ENCODE measurements at places on chromosomes 3 and 15.

GRCh38 chr15:73886717-73887345 is 13.5 kb downstream of the TBC1D21 start:
- no peak for DNase-seq

GRCh38 chr15:67146234-67146633 is 80.8 kb downstream of the SMAD3 start:
- no peak for DNase-seq

GRCh38 chr15:101056366-101057334 is 137.5 kb downstream of the LRRK1 start:
- no peak for DNase-seq

DNA sequence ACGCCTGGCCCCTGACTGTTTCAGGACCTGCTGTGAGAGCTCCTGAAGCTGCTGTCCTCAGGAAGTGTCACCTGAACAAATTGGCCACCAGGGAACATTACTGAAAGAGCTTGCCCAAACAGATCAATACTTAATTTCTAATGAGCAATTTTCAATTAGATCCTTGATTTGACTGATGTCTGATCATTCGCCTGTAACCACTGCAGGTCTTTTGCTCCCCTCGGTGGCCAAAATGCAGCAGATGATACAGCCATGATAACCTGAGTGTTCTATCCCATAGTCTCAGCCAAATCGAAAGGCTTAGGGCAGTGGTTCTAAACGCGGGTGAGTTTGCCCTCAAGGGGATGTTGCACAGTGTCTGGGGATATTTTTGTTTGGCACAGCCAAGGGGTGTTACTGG is 57.6 kb upstream of the MEX3B start:
- DNase-seq, result no peak

DNA sequence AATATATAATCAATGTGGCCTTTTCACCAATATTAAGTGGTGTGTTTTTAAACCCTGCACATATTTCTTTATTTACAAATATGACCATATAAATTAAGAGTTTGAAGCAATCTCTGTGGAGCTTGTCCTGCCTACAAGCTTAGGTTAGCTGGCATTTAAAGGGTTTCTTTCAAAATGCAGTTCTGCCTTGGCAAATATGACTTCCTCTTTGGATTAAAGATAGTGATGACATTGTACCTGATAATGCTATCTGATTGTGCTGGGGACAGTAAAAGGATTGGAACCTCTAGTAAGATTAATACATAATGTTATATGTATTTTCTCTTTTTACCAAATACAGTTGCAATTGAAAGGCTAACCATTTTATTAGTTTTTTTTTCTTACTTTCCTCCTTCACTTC is 249.1 kb downstream of the OTOL1 start:
- no peak for DNase-seq

DNA sequence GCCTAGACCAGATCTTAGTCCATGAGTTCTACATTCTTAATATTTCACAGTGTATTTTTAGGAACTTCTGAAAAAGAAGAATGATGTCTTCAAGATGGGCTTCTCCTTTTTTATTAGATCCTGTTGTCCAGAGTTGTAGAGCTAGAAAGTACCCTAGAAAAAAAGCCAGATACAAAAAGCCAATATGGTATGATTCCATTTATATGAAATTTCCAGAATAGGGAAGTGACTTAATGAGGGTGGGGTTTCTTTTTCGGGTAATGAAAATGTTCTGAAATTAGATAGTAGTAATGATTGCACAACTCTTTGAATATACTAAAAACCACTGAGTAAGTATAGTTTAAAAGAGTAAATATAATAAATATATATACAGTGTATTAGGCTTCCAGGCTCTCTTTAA is 116.9 kb downstream of the NFKBIZ start:
- DNase-seq, result no peak

- DNase-seq, result no peak
Observed at GRCh38 chr3:109187390-109187789, 50.9 kb downstream of the C3orf85 start.

- DNase-seq, result no peak
Observed at GRCh38 chr3:155946178-155946577, 75.7 kb downstream of the GMPS start.

DNA sequence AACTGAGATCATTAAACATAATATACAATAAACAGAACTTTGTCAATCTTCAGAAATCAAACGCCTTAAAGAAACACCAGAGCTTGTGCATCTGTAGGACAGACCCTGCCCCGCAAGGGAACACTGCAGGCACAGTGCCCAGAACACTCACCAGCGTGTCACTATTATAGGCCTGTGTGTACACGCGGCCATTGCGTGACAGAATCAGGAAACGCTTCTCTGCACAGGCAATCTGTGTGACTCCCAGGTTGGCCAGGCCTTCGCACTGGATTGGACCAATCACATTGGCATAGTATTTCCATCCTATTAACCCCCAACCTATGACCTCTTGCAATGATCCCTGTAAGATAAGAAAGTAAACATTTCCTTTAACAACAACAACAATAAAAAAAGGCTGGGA is 52.9 kb downstream of the HERC2 start:
- DNase-seq, result no peak

- DNase-seq, result no peak
Observed at GRCh38 chr3:32256206-32256605, 17.7 kb downstream of the CMTM8 start.

DNA sequence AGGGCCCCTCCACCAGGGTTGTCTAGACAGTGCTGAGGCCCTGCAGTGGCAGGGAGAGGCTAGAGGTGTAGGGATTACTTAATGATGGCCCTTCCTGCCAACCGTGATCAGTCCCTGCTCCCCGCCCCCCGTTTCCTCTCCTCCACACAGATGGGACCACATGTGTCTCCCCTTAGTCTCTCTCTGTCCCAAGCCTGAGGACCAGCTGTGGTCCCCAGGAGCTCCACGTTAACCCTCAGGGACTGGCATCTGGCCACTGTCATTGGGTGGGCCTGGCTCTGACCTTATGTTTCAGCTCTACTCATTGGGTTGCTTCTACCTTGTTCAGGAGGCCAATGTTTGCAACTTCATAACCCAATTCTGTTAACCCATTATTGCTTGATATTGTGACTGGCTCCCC is 6.0 kb upstream of the ALPK3 start:
- DNase-seq, result no peak

DNA sequence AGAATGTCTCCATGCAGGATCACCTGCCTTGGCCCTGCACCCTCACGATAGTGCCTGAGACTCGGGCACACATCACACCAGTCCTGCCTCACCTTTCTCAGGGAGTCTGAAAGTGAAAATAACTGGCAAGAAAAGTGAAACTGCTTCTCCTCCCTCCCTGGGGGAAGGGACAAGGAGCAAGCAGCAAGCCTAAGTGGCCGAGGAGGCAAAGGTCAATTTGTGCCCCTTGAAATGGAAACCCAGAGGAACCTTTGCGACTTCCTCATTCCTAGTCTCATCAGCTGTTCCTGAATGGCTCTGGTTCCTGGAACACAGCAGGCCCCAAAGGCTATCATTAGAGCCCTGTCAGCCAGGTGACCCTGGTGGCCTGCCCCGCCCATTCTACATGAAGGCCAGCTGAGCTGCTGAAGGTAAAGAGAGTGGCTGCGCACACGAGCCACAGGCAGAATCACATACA is 28.0 kb upstream of the SLCO2A1 start:
- DNase-seq, result no peak

- DNase-seq, result no peak
Observed at GRCh38 chr3:65827076-65827475, 211.6 kb downstream of the MAGI1 start.

DNA sequence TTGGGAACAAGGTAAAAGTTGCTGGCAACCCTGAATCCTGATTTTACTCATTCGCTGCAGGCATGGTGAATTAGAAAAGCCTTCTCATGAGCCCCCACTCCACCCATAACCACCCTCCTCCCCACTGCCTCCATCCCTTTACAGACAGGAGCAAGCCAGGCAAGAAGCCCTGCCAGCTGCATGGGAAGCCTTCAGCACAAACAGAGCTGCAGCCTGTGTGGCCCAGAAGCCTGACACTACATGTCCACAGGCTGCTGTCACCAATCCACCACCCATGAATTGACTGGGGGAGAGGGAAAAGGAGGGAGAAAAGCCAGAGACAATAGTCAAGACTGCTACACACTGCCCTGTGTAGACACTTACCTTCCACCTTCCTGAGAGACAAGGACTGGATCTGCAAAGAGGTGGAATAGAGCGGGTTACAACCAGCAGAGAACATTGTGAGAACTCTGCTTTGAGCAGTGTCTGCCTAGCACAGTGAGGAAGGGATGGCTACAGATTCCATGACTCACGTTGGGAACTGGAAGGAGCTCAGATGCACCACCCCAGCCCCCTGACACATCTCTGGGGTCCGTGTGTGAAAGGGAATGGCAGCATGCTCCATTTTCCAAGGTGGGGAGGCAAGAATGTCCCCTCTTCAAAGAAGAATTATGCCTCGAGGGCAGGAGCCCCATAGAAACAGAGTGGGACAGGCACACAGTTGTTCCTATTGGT is 33.9 kb downstream of the DZIP1L start:
- DNase-seq, result no peak

DNA sequence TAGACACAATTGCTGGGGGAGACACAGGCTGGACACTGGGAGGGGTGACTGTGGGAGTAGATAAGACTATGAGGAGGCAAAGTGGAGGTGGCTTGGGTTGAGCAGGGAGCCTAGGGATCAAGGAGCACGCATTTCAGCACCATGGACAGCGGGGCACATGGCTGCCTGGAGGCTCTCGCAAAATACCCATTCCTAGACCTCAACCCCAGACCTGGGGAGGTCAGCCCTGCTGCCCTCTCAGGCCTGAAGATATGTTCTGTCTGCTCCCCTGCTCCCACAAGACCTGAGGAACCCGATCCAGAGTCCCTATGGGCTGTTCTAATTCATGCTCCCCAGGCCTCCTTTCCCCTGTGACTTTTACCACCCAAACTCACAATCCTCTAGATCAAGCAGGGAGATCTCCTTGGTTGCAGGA is 16.0 kb upstream of the CPEB1 start:
- DNase-seq, result peak; percentile 43

- DNase-seq, result no peak
Observed at GRCh38 chr15:59290295-59291212, 82.1 kb downstream of the MYO1E start.

DNA sequence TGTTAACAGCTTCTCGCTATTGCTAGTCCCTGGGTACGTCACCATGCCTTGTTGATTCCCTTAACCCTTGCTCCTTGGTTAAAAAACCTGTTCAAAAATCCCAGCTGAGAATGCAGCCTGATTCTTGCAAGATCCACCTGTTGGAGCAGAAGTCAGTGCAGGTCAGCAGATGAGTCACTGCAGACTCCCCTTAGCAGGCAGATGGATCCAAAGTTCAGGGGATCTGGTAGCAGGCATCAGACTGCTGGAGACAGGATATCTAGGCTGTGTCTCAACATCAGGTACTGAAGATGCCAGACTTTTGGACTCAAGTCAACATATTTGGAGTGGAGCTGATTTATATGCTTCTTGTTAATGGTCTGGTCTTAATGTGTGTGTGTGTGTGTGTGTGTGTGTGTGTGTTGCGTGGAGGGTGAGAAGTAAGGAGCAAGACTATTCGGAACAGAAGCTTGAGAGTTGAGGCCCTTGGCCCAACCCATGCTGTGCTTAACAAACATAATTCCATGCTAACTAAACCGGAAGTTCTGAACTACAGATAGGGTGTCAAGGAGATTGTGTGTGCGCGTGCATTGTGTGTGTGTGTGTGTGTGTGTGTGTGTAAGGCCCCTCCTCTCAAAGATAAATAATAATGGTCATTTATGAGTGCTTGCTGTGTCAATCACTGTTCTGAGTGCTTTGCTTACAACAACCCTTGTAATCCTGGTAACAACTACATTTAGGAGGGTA is 1.0 kb upstream of the C3orf52 start:
- DNase-seq, result no peak

DNA sequence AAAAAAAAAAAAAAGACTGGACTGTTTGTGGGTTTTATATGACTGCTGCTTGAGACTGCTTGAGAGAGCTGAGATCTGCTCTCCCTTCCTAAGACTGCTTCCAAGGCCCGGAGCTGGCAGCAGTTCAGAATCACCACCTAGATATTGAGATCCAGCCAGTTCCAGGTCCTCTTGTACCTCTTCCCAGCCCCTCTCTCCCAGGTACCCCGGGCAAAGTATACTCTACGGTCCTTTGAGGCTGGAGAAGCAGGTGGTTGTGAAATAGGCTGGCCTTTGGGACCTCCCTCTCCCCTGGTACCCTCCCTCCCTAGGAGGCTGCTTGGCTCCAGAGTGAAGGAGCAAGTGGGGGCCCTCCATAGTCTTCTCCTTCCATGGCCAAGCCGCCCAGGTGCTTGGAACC is 12.6 kb upstream of the BAHD1 start:
- no peak for DNase-seq

DNA sequence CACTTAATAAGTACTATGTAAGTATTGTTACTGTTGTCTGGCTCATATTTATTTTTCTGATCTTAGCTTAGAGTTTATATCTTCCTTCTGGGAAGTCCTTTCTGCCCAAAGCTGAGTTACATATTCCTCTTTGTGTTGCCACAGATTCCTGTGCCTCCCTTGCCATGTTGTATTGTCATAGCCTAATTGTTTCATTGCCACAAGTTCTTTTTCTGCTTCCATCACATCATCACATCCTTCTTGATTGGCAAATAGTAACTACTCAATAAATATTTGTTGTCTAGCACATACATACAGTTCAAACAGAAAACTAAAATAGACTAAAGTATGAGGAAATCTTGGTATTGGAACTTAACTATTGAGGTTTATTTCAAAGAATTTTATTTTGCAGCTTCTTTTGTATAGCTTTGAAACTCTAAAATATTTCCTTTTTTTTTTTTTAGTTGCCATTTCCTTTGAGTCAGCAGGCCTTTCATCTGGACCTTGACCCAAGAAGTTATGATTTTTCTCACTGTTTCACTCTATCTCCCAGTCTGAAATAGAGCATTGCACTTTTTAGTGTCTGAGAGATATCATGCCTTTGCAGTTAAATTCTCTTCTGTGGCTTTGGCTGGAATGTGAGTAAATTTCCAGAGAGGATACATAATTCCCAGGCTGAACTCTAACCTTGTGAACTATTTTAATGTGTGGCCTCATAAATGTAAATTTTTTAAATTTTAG is 98.2 kb downstream of the ZNF609 start:
- no peak for DNase-seq

DNA sequence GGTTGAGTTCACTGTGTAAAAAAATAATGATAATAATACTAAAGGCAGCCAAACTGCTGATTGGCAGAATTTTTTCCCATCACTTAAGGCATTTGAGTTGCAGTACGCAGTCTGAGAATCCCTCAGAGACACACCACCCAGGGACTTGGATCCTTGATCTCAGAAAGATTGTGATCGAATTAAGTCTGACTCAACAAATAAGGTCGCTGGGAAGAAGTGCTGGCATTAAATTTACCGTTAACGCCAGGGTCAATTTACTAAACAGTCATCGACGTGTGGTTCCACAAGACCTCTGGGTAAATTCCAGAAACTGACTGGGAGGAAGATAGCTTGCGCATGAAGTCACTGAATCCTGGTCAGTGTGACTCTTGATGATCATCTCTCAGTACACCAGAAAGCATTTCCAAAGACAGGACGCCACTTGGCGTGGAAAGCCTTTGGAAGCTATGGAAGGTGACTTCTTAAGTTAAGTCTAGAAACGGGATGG is 48.3 kb upstream of the CGNL1 start:
- no peak for DNase-seq

DNA sequence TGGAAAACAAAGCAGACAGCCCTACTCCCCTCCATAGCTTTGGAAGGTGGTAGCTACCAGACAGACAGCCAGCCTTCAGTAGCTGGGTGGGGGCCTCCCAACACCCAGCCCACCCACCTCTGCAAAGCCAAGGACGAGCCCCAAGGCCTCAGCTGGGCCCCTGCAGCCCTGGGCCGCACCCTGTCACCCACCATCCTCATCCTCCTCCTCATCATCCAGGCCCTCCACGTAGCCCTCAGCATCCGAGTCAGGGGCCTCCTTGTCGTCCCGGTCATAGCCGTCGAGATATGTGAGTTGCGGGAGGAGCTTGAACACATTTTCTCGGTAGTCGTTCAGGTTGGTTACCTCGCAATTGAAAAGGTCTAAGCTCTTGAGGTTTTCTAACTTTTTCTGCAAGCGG is 36.5 kb downstream of the ANP32A start:
- no peak for DNase-seq

Data from stimulated activated CD4-positive, alpha-beta T cell treated with anti-CD3 and anti-CD28 coated beads, Interleukin-12 subunit alpha, Interleukin-12 subunit beta, amount 100 ng/mL, for 4 hours (primary cell).